WERI-Rb-1 (cell line): ENCODE measurements at places on chromosomes 4 and X.

DNA sequence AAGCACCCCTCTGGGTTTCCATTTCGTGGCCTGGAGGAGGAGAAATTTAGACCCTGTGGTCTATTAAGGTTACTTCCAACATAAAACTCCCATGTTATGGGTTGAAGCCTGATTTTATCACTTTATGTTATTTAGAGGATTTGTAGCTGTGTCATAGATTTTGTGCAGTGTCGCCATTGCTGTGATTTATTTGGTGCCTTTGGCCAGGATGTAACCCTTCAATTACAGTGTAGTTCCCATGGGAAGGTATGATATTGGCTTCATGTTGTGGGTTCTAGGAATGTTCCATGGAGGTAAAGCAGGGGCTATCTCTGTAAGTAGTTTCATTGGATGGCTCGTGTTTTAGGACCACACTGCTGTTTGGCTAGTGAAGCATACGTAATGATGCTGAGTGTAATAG, 58.5 kb downstream of the TMEM131L start:
- no peak for DNase-seq

GRCh38 chrX:2690856-2691542, at the start of gene CD99:
CD99 (plus strand) TSS chrX:2691295; CDS start chrX:2691361, 66 bp downstream.
- DNase-seq, result peak; percentile 93

DNA sequence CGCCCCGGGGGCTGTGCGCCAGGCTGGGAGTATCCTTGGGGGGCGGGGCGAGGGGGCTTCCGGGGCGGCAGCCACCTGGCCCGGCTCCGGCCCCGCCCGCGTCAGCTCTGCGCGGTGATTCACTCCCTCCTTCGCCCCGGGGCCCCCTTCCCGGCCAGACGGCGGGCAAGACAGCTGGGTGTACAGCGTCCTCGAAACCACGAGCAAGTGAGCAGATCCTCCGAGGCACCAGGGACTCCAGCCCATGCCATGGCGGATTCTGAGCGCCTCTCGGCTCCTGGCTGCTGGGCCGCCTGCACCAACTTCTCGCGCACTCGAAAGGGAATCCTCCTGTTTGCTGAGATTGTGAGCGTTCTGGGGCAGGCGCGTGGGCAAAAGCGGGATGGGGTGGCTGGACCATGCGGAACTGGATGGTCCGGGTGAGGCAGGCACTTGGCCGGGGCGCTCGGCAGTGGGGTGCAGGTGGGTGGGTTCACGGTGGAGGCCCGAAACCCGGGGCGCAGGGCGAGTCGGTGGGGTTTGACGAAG, at the start of gene PLP2:
TSS of gene PLP2 (plus strand) at position 147 of the 528 bp plus-strand sequence. CDS start at position 250, 103 bp downstream.
- peak; percentile 50 for DNase-seq

- no peak for DNase-seq
Observed at GRCh38 chrX:133473451-133473850, 58.2 kb upstream of the GPC4 start.

- peak; percentile 73 for DNase-seq
Observed at GRCh38 chr4:122577808-122578781, 42.8 kb downstream of the IL21 start.

- peak; percentile 7 for DNase-seq
Observed at GRCh38 chrX:26100421-26100920, 37.7 kb upstream of the MAGEB18 start.

DNA sequence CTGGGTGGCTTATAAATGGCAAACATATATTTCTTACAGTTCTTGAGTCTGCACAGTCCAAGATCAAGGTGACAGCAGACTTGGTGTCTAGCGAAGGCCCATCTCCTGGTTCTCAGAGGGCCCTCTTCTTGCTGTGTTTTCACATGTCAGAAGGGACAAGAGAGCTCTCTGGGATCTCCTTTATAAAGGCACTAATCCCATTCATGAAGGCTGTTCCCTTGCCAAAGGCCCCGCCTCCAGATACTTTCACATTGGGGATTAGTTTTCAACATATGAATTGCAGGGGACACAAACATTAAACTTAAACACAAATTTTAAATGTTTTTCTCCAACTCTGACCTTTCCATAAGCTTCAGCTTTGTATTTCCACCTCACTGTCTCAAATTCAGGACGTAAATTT, 1135.0 kb upstream of the TENM3 start:
- DNase-seq, result no peak

DNA sequence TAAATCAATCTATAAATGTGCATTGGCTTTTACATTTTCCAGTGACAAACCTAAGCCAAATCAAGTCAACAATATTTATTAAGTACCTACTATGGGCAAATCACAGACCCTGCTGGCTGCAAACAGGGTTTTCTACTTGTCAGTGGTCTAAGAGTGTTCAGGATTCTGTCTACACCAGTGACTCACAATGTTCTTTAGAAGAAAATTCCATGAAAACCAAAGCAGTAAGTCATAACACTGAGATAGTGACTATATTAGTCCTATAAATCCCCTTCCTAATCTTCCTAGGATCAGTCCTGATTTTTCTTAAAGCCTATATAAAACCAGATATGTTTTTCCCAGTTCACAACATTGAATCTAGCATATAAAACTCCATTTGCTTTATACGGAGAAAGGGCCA, 69.7 kb downstream of the PPP3CA start:
- DNase-seq, result no peak

DNA sequence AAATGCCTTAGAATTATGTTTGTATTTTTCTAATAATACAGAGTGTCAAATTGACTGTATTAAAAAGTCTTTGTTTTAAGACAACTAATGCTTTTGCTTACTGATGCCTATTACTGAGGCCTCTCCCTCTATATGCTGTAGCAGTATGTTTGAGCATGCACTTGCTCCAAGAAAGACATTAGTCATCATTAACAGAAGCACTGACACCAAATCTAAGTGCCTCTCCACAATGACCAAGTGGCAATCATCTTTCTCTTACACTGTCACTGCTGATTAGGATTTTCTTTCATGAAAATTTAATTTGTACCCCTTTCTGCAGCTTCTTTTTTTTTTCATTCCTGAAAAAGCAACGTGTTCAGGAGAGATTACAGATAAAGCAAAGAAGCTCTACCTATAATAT, 11.1 kb upstream of the MAB21L2 start:
- no peak for DNase-seq

- no peak for DNase-seq
Observed at GRCh38 chr4:179076865-179077264, 1634.6 kb upstream of the AGA start.

DNA sequence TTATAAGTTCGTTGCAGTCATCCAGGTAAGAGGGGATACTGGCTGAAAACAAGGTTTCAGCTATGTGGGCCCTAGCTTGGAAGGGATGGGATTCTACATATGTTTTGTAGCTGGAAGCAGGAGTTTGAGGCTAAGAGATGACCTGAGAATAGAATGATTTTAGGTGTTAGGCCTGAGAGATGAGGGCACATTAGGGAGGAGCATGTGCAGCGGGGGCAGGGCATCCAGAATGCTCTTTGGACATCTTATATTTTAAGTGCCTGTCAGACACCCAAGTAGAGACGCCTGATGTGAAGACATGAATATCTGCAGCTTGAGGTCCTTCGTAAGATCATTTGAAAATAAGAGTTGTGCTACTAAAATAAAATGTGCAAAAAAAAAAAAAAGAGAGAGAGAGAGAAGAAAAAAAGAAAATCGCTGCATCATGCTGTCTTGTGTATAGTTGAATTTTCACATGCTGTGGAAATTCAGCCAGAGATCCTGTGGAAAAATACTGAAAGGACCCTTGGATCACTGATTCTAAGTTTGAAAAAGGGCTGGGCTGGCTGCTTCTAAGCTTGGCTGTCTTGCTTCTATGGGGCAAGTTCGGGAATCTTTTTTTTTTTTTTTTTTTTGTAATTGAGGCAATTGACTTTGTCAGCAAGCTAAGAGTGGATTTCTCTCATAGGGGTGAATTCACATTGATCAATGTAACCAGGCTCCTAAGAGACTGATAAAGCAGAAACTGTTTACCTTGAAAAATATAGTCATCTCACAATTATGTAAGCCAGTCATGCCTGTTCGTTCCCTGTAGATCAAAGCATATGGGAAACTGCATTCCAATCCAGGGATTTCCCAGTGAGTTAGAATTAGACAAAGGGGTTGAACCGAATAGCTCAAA, 341.0 kb upstream of the GATB start:
- no peak for DNase-seq

DNA sequence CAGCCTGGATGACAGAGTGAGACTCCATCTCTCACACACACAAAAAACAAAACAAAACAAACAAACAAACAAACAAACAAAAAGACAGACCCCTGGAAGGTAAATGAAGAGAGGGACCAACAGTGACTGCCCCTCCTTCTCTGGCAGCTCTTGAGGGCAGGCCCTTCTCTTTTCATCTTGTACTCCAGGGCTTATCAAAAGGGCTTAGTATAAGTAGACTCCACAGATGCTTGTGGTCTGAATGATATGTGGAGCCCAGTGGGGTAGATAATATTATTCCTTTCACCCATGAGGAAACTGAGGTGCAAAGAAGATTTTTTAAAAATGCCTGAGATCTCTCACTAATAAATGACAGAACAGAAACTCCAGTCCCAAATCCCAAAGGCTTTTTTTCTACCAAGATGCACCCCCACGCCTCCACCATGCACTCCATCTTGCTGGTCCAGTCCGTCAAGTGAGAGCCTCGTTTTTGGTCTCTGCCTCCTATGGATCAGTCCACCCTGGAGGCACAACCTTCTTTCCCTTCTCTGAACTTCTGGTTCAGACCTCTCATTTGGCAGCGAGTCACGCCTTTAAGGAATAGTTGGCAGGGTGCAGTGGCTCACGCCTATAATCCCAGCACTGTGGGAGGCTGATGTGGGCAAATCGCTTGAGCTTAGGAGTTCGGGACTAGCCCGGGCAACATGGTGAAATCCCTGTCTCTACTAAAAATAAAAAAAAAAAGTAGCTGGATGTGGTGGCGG, 17.0 kb upstream of the CHRNA9 start:
- DNase-seq, result no peak

- DNase-seq, result peak; percentile 84
Observed at GRCh38 chr4:89256203-89256800, 51.3 kb downstream of the GPRIN3 start.
